ENCODE measurements at places on chromosomes 1 and 21.

DNA sequence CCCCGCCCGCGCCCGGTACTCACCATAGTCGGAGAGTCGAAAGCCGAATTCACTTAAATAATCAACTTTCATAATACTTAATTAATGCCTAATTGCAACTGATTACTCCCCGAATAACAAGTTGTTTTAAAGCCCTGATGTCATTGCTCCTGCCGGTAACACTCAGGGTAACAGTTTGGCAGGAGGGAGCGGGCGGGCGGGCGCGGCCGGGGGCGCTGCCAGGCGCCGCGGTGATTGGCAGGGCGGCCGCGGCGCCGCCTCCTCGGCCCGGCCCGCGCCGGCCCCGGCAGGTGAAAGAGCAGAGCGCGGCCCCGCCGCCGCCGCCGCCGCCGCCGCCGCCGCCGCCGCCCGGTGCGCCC is 102.2 kb downstream of the CASZ1 start:
- DNase-seq, result no peak

- no peak for DNase-seq
Observed at GRCh38 chr1:151444783-151445177, 14.5 kb downstream of the POGZ start.

GRCh38 chr1:147636314-147636713 is 34.0 kb downstream of the ACP6 start:
- DNase-seq, result no peak

DNA sequence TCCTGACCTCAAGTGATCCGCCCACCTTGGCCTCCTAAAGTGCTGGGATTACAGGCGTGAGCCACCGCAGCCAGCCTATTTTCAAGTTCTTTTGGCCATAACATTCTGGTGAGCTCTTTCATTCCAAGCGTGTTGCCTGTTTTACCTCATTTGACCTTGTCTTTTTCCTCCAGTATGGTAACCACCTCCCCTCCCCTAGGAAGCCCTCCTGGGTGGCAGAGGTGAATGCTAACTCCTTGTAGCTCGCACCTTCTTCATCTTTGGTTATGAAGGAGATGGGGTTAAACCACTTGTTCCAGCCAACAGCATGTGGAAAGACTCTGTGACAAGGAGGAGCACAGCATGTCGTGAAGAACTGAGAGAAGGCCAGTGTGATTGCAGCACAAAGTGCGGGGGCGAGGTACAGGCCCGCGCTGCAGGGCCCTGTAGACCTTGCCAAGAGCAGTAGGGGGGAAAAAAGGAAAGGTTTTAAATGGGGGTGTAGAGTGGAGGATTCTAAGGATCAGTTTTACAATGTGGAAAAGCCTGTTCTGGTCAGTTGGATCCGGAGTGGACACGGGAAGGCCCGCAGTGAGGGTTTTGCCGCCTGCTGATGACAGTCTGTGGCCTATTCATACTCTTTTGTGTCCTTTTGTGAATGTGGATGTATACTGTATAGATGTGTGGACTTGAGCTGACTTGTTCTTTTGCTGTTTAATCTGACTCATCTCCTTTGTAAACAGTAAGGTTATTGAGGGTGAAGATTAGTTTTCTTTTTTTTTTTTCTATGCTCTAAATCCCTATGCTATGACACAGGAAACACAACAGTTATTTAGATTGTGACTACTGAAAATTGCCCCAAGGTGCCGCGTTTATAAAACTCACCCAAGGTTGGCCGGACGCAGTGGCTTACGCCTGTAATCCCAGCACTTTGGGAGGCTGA is 7.5 kb upstream of the ZNF436 start:
- DNase-seq, result peak; percentile 92

DNA sequence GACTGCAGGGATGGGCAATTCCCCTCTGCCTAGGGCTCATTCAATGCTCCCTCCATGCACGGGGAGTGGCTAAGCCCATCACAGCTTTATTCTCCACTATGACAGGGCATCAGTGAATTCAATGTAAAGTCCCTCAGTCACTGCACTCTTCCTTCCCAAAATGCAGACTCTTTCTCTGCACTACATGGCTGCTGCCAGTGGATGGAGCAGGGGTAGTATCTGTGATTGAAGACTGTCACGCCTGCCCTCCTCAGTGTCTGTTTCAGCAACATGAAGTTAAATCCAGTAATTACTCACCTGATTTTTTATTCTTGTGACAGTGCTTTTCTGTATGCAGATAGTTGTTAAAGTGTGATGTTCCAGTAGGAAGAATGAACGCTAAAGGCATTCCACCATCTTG is 1323.2 kb downstream of the AMY1C start:
- peak; percentile 35 for DNase-seq

DNA sequence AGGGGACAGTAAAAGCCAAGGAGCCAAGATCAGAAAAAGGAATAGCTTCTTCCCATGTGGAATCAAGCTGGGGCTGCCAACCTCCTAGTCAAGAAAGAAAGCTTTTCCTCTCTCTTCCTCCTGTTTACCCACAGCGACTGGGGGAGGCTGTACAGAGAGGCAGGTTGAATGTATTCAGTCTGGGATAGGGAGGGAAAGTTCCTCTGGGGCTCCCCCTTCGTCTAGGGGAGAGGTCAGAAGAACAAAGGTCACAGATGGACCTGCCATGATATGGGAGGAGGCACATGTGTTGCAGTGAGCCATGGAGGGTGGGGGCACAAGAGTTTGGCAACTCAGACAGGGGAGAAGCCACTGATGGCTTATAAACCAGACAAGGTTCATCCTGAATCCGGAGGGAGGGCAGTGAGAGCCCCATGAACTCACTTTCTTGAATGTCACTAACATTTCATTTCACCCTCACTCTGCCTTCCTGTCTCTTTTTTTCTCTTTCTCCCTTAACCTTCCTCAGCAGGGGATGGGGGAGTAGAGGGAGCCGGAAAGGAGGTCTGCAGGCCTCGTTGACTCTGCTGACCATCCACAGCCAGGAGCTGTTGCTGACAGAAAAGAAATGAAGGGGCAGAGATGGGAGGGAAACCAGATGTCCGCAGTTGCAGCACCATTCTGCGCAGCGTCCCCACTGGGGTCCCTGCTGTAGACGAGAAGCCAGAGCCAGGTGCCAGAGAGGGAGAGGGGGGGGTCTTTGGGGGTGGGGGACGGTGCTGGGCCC is 61.1 kb downstream of the PLXNA2 start:
- no peak for DNase-seq

GRCh38 chr1:38297842-38298241 is 251.2 kb upstream of the POU3F1 start:
- no peak for DNase-seq

DNA sequence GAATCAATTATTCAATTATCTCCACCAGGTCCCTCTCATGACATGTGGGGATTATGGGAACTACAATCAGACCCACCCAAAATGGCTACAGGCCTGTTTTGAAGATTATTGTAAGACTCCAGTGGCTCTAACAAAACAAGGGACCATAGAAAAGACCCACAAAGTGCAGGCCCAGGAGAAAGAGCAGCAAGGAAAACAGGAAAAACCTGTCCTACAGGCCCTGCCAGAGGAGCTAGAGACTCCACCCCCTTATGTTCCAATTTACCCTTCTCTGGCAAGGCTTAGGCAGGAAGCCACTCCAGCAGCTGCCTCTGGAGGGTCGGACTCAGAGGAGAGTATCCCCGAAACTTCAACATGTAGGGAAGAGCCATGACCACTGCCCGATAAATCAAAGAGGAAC is 96.5 kb downstream of the LIPI start:
- DNase-seq, result no peak

- no peak for DNase-seq
Observed at GRCh38 chr1:24186711-24186992, 437 bp downstream of the IFNLR1 start.

GRCh38 chr1:192805832-192806323 is 3.0 kb upstream of the RGS2 start:
- DNase-seq, result peak; percentile 86

DNA sequence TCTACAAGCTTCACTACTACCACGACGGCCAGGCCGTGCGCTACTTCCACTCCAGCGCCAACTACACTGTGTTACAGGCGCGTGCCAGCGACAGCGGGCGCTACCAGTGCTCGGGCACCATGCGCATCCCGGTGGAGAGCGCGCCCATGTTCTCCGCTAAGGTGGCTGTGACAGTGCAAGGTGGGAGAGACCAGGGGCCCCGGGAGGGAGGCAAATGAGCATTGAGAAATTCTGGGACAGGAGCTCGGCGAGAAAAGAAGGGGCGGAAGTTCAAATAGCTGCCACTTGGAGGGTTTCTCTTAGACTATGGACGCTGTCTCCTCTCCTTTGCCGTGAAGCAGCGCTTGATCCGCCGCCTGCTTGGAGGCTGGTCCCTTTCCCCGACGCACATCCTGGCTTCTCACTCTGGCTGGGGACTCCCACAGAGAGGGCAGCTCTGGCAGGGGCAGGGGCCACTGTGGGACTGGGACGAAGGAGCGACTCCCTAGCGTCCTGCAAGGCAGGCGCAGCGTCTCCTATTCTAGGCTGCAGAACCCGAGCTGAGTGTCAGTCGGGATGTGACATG is 4.6 kb downstream of the FCRLB start:
- DNase-seq, result peak; percentile 52

DNA sequence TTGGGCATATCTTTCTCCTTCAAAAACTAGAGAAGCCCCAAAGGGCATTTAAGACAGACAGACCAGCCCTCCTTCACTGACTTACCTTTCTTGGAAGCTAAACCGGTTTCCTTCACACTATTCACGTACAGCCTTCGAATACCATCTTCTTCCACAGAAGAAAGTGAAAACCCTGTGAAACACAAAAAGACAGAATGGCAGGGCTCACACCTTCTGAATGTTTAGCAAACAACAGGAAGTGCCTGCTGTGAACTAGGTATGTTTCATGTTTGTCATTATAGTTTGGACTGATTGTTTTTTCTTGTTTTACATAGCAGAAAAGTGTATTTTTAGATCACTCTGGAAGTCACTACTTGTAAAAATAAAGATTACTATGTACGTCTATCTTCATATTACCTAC is 148.6 kb upstream of the KRTAP19-8 start:
- DNase-seq, result no peak

DNA sequence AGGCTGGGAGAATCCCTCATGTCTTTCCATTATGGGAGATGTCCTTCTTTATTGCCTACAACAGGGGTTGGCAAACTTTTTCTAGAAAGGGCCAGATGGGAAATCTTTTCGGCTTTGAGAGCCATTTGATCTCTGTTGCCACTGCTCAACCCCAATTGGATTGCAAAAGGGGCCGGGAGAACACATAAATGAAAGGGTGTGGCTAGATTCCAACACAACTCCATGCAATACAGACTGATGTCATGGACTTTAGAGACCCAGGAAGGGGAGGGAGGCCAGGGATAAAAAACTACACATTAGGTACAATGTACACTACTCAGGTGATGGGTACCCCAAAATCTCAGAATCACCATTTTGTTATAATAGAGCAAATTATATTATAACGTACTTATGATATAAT is 97.6 kb upstream of the SIM2 start:
- DNase-seq, result no peak

DNA sequence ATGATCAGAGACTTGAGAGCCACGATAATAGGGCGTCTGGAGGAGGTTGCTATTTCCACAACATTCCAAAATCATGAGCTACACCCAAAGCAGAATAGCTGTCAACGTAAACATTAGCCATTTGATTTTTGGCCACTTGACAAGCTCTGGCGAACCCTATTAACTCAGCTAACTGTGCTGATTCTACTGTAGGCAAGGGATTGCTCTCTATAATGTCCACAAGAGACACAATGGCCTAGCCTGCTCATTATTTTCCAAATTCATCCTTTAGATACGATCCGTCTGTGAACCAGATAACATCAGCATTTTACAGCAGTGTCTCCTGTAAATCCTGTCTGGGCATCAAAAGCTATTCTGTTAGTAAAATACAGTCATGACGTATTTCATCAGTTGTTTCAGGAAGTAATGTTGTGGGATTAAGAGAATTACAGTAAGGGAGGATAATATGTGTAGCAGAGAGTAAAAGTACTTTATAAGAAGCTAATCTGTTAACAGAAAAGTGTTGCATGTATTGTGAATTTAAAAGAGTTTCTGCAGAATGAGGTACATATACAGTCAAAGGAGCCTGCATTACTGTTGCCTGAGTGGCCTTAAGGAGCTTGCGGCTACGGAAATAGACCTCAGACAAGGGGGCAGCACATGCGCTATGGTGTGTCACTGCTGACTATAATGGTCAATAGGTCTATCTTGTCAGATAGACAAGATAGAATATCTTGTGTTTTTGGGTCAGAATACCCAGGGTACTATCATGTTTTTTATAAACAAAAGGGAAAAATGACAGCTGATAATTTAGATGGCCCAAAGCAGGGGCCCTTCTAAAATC is 44.9 kb upstream of the TINAGL1 start:
- no peak for DNase-seq

DNA sequence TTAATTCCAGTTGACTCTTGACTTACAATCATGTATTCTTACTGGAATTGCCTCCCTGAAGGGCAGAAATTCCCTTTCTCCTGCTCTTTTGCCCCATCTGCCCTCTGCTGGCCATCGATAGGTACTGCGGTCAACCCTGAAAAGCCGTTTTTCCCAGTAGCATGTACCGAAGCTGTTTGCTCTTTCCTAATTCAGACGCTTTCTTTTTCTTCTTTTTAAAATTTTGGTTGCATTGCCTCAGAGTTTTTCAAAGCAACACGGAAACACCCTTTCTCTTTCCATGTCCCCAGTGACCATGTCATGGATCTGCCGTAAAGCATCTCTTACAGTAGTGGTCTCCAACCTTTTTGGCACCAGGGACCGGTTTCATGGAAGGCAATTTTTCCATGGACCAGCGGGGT is 164.2 kb upstream of the C1orf21 start:
- DNase-seq, result peak; percentile 73

- DNase-seq, result peak; percentile 96
Observed at GRCh38 chr1:77978293-77978968, 441 bp downstream of the FUBP1 start.

DNA sequence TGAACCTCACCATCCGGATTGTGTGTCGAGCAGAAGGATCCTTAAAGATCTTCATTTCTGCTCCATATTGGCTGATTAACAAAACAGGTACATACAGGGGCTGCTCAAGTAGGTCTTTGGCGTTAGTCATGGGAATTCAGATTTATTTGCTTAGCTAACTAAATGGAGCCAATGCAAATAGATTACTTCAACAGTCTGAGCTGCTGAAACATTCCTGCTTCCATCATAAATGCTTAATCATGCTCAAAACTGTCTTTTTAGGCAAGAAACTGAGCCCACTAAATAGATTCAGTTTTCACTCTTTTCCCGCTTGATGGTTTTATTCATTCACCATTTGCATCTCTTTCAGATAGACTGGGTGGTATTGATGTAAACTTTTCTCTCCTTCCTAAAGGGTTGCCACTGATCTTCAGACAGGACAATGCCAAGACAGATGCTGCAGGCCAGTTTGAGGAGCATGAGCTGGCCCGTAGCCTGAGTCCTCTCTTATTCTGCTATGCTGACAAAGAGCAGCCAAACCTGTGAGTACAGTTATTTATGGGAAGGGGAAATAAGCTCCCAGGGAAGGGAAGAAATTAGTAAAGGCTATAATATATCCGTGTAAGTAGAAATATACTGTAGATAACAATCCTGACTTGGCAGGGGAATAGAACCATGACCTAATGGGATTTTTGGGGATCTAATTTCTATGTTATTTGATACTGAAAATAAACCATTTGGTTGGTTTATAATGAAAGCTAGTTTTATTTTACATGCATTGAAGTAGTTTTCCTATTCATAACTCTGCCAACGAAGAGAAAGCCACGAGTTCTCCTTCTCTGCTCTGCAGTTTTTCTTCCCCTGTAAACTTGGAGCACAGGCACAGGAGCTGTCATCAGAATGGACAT is 126.4 kb downstream of the VPS13D start:
- no peak for DNase-seq

GRCh38 chr1:203153989-203154821 is 21.4 kb downstream of the MYBPH start:
- no peak for DNase-seq

- DNase-seq, result no peak
Observed at GRCh38 chr1:159791461-159791860, 10.7 kb downstream of the DUSP23 start.

GRCh38 chr1:3928586-3928985 is 28.5 kb upstream of the C1orf174 start:
- DNase-seq, result no peak

Data from SK-MEL-5 (cell line).